ENCODE measurements at places on chromosomes 11 and 22.

DNA sequence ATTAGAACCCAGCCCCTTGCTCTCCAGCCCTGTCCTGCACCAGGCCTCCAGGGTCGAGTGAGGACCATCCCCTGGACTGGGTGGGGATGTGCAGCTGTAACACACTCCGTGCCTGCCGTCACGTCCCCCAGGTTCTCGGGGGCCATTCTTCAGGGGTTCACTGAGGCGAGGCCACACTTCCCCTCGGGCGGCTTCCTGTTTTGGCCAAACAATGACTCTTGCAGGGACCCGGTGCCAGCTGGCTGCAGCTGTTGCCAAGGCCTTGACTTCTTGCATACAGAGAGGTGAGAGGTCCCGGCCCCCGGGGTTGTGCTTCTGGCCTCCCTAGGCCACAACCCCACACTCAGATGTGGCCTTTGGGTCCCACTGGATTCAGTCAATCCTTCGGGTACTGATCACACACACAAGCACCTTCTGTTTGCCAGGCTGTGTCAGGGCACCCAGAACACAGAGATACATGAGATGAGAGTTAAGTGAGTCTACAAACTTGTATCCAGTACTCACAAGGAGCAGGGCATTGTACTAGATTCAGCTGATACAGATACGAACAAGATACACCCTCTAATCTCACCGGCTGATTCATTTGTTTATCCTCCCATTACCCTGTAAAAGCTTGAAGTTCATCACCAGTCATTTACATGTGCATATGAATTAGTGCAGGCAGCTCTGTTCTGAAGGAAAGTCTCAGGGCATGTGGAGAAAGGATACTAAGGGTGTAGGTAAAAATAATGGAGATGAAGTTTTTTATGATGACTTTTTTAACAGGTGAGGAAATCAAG is 32.9 kb downstream of the LRRC32 start:
- DNase-seq = peak; percentile 78

DNA sequence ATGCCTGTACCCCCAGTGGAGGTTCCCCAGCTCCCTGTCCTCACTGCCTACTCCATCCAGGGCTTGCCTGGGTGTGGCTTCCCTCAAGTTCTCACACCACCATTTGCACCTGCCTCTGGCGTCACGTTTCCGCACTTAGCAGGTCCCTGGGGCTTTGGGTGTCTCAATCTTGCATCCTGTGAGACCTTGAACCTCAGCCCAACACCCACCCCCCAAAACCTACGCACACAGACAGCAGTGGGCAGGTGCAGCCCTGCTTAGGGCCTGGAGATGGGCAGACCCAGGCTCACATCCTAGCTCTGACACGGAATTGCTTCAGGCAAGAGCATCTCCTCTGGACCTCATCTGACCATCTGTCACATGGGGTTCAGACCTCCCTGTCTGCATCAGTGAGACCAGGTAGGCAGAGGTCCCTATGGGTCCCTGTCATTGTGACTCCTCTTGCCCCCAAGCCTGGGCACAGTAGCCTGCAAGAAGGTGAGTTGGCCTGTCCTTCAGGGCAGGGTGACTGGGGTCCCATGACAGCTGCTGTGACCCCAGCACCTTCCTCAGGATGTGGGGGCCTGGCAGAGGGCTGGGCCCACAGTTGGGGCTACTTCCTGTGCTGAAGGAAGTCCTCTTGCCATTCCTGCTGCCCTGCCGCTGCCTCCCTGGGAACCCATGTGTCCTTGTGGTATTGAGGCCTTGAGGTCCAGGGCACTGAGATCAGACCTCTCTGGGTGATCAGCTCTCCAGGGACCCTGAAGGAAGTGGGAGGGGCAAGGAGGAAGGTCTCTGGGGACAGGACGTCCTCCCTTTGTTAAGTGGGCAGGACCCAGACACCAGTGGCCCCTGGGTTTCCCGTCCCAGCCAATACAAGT is 2.0 kb downstream of the SIPA1 start:
- DNase-seq = peak; percentile 45

GRCh38 chr11:35539256-35539655 is 13.8 kb upstream of the PAMR1 start:
- DNase-seq = no peak

DNA sequence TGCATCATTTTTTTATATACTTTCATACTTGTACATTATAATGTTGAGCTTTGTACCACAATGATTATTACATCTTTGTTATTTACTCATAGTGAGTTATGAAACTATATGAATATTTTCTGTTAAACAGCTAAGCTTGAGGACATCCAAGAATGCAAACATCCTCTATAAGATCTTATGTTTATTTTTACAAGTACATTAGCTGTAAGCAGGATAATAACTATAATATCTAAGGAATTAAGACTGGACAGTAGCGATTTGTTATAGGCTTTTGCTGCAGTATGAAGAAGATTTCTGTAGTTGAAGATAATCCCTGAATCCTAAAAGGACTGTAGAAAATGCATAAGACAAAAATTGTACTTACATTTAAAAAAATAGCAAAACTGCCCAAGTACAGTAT is 176.0 kb downstream of the METTL15 start:
- DNase-seq = no peak

DNA sequence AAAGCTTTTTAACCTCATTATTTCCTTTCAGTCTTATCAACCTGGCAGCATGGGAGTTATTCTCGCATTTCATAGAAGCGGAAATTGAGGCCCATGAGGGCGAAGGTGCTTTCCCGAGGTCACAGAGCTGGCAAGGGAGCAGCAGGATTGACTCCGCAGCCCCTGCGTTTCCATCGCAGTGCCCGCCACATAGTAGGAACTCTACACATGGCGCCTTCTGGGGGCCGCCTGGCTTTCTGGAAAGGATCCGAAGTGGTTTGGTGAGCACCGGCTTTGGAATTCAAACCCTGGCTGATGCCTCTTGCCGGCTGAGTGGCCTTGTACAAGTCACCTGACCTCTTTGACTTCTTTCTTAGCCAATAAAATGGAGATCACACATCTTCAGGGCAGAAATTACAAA is 93.4 kb downstream of the CEP164 start:
- no peak for DNase-seq

- no peak for DNase-seq
These were observed 1672.8 kb downstream of the LRRC4C start for GRCh38 chr11:39786682-39787081.

DNA sequence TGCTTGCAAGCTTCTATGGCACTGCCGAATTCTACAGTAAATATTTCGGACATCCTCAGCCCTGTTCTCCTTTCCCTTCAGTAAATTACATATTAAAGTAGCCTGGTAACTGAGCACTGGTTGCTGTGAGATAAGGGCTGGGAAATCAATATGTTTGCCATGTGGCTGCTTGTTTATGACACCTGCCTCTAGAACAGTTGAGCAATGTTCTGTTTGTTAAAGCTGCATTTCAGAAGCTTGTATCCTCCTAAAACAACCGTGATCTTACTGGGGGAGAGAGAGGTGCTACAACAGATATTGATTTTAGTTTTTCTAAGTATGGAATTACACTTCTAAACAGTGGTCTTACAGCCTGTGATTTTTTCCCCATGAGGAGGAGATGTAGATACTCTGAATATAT is 39.4 kb downstream of the ZBTB16 start:
- DNase-seq = no peak

- DNase-seq = no peak
These were observed 6.6 kb downstream of the TNKS1BP1 start for GRCh38 chr11:57318178-57318577.

- DNase-seq = no peak
These were observed 119.5 kb downstream of the ENTHD1 start for GRCh38 chr22:39773976-39774539.

DNA sequence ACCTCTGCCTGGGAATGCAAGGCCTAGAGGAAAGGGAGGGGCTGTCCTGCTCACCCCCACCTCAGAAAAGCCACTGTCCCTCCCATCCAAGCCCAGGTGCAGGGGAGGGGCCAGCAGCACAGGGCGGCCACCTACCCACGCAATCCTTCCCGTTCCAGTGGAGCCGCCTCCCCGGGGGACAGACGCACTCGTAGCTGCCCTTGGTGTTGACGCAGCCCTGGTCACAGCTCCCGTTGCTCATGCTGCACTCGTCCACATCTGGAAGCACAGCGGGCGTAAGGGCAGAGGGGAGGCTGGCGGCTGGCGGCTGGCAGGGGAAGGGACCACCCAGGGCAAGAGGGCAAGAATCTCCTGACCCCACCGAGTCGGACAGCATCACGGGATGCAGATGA is 40.3 kb upstream of the TTLL12 start:
- no peak for DNase-seq

DNA sequence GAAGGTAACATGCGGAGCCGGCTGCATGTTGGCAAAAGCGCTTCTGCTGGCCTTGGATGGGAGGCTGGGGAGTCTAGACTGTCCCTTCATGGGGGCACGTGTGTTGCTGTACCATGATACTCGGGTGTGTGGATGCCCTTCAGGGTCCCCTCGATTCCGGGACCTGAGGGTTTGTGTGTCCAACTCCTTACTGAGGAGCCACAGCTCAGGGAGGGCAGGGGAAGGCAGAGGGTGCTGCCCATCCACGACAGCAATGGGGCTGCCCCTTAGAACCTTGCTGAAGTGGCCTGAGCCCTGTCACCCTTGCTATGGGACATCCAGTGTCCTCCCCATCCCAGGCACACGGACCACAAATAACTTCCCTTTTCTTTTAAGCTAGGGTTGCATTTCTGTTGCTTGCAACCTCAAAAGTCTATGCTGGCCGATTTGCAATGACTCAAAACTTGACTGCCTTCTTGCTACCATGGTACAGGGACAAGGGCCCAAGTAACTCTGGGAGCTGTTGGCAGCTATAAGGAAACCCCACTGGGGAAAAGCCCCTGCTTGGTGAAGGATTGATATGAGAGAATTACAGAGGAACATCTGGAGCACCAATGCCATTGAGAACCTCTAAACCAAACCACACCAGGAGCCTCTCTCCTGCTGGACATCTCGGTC is 43.8 kb downstream of the RTL6 start:
- DNase-seq = no peak

DNA sequence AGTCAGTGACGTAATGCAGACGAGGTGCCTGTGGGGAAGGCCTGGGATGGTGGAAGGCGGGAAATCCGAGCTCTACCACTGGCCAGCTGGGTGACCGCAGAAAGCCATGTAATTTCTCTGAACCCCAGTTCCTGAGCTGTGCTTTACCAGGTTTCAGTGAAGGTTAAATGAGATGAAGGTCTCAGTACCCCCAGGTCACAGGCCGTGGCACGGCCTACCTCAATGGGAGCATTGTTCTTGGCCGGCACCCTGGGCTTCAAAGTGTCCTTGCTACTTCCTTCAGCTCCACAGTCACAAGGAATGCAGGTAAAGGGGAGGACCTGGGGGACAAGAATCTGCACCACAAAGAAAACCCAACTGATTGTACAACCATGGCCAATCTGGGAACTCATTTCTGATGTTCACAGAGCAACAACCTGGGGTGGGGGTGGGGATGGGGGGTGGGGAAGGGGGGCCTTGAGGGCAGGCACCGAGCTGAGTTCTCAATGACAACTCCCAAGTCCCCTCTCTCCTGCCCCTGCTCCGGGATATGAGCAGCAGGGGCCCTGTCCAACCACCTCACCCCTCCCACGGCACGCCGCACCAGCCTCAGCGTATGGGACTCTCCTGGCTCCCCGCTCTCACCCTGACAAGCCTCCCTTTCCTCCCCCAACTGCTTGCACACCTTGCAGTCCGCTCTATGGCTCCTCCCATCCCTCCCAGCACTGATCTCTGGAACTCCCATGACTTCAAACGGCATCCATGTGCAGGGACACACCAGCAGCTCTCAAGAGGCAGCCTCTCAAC is 59.1 kb upstream of the ARFGAP3 start:
- DNase-seq = no peak

- no peak for DNase-seq
These were observed 104.3 kb downstream of the EXT2 start for GRCh38 chr11:44199816-44200215.

- DNase-seq = no peak
These were observed 18.8 kb upstream of the WDR74 start for GRCh38 chr11:62858201-62858600.

- no peak for DNase-seq
These were observed 111.2 kb downstream of the BRD1 start for GRCh38 chr22:49716441-49716840.

DNA sequence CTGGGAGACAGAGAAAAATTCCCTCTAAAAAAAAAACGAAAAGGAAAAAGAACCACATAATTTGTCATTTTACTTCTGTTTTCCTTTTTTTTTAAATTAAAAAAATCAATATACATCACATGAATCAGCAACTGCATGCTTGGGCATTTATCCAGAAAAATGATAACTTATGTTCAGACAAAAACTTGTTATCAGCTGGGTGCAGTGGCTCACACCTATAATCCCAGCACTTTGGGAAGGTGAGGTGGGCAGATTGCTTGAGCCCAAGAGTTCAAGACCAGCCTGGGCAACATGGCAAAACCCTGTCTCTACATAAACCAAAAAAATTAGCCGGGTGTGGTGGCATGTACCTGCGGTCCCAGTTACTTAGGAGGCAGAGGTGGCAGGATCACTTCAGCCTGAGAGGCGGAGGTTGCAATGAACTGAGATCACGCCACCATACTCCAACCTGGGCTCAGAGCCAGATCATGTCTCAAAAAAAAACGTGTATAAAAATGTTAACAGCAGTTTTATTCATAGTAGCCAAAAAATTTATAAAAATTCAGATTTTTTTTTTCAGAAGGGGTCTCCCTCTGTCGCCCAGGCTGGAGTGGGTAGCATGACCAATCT is 28.5 kb downstream of the AMBRA1 start:
- no peak for DNase-seq

DNA sequence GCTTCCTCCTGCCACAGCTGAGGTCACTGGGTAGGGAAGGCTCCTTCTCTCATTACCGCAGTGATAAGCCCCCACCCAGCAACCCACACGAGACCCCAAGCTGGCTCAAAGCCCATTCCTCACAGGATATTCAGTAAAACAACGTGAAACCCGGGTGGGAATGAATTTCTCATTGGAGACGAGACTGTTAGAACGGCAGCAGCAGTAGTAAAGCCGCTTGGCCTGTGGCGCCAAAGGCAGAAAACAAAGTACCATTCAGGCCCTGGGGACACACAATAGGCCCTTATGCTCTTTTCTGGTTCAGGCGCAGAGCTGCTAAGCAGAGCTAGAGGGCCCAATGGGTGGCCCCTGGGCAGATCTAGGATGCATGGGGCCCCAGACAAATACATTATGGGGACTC is 45.3 kb downstream of the PC start:
- DNase-seq = no peak

DNA sequence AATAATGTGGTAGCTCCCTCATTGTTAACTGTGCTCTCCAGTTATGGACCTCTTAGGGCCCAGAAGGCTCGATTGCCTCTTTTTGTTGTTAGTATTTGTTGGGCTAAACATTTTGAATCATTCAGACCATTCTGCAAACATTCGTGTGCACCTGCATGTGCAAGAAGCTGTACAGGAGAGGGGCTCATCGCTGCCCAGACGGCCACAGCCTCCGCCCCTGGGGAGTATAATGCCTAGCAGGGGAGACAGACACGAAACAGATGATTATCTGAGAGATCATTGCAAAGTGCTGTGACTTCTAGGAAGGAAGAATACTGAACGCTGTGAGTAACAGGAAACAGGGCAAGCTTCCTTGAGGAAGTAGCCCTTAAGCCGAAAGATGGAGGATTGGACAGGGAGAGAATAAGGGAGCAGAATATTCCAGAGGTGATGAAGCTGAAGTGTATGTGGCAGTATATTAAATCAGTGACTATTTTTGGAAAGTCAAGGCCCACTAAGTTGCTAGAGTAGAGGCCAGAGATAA is 123.3 kb upstream of the RASSF10 start:
- DNase-seq = no peak

- peak; percentile 65 for DNase-seq
These were observed 84.4 kb upstream of the SEPTIN5 start for GRCh38 chr22:19629720-19630419.

Data from left ventricle myocardium inferior (tissue), 1 donor.